ENCODE measurements at places on chromosomes 5 and 9. TPM values are rescaled to one million over a fixed set of nuclear protein-coding genes. Genes with fewer than 3 reads are reported as not detected.

ACTL7A gene
- total RNA-seq: not detected

DNA sequence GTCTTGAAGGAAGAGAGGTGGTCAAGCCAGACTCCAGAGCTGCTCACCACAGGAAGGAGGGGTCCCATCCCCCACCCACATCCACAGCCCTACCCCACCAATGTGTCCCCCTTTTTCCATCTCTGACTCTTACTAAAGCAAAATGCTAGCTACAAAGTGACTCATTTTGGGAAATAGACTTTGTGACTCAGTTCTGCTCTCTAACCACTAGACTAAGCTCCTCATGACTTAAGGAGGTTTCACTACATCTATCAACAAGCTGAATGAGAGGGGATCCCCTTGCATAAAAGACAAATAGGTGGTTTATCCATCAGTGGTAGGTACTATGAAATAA, 35.1 kb upstream of the ADRB2 start:
- peak; percentile 66 for DNase-seq

DNA sequence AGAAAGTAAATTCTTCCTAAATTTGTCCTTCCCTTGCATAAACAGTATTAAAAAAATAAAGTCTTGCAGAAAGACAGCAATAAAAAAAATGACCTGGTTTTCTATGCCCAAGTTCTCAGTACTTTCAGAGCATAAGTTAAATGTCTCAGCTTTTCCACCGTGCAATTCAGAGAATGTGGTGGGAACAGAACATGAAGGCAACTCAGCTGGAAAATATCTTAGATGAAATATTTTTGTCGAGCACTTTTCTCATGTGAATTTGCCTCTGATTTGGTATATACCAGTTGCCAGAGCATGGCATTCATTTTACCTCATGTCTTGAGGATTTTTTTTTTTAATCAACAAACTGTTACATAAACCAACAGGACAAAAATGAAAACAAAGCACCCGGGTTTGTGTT, 176.1 kb downstream of the CETN3 start:
- DNase-seq: no peak

SOHLH1 gene
- not detected for total RNA-seq

EIF4E1B gene
- total RNA-seq: not detected

PCA3 gene
- total RNA-seq: not detected

DNA sequence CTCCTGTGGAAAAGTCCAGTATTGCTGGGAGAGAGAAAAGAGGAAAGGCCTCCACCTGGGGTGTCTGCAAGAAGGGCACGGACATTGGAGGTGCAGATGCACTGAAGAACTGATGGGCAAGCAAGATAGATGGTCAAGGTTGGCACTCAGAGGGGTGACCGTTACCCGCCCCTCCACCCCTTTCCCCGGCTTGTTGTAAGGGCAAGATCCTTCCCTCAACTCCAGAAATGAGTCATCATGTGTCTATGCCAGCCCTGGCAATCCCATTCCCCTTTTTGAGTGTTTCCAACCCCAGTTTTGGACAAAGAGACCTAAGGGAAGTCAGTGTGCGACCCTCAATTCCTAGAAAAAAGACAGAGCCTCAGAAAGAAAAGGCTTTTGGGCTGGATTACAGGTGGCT, 34.9 kb upstream of the ATP6V1G1 start:
- peak; percentile 59 for DNase-seq

C5orf52 gene
- not detected for total RNA-seq

CAVIN4 gene
- total RNA-seq: 3.5 TPM

DNA sequence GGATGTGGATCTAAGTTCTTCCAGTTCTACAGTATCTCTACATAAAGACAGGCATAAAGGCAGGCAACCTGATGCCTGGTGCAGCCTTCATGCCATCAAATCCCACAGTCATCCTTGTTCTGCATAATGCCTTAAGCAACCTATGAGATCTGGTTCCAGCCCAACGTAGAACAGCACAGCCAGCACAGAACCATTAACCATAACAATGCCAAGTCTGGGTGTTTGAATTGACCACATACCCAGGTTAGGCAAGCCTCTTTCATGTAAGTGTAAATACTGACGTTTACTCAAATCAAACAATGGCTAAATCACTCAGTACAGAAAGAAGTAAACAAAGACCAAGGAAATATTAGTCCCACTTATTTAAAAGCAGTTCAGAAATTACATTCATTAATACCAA, 195.0 kb downstream of the ADAMTSL1 start:
- no peak for DNase-seq

GABRA1 gene
- total RNA-seq: 9.7 TPM

- DNase-seq: no peak
Measured at GRCh38 chr5:180915924-180916323, 17.0 kb downstream of the BTNL8 start.

DNA sequence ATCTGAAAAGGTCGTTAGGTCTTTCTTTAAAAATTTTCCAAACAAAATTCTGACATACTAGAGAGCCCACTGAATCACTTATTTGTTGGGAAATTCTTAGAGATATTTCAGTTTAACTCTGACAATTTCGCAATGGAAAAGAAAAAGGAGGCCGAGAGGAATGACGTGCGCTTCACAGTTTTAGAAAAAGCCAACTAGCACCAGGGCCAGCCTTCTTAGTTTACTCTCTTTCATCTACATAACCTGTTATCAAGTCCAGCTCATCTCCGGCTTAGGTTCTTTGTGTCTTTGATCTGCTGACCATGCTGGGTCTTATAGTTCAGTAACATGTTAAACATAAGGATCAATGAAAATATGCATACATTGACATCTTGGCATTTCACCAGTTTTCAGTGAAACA, 201.7 kb upstream of the TAS2R1 start:
- no peak for DNase-seq

DNA sequence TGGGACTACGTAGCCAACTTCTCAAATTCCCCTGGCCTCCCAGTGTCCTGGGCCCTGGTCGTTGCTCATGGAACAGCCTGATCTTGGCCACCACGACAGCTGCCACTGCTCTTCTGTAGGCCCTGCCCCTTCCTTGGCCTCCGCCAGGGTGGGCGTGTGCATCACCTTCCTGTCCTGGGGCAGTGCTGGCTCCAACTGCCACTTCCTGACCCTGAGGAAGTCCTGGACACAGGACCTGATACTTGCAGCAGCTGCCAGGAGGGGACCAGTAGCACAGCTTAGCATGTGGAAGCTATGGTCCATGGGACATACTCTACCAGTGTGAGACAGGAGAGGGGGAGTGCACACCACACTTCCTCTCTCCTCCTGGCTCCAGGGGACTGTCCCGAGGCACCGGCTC, 145.2 kb downstream of the TENT4A start:
- peak; percentile 21 for DNase-seq

DNA sequence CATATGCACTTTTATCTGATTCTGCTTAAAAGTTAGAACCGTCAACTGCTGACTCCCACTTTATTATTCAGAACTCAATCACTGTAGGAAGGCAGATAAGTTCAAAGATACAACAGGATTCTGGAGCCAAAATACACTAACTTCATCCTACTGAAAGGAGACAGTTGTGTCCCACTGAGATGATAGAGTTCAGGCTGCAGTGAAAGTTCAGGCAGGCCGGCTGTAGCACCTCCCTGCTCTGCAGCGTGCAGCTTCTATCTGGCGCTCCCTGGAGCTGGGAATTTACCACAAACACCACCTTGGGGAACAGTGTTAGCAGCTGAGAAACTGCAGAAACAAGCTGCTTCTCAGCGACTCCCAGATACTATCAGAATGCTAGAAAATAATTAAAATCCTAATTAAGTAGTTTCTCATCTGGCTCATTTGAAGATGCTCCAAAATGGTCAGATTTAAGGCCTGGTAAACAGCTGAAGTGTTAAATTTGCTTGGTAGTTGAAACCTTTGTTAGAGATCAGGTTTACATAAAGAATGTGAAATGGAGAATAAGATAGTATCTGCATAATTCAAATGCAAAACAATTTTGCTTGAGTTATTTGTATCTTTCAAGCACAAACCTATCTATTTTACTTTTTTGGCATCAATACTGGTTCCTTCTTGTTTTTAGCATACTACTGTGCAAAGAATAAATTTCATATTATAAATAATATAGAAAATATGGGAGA, 52.3 kb upstream of the CNTLN start:
- peak; percentile 7 for DNase-seq

NFIB gene
- 19.4 TPM for total RNA-seq

DNA sequence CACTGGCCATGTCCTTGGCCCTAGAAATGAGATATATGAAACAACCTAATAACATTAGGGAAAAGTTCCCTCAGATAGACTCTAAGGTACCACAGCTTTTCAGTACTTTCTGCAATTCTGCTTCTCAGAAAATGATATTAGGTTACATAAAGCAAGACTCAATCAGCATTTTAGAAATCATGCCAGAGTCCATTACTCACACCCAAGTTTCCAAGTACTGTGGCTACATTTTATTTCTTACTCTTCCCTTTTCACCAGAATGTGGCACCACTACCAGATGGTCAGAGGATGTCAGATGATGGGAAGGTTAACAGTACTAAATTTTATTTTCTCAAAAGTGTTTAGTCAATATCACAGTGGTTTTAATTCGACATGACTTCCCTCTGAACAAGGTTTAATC, 217.2 kb downstream of the MLLT3 start:
- DNase-seq: no peak

- DNase-seq: peak; percentile 22
Measured at GRCh38 chr5:91283899-91284298, 99.2 kb downstream of the ARRDC3 start.

DNA sequence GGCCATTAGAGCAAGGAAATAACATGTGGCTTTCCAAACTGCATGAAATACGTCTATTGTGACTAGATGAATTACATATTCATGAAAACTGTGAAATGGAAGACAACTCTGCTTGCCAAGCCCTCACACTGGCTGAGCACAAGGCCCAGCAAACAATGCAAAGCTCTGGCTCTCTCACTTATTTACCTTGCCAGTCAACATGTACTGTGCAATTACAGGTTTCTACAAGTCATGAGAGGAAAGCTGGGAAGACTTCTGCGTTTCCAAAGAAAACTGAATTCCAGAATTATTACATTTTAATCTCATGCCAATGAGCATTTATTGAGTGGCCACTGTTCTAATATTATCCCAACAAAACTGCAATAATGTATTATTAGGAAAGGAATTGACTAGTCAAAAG, 12.1 kb upstream of the C5orf63 start:
- DNase-seq: no peak

PPP3R2 gene
- total RNA-seq: not detected

DNA sequence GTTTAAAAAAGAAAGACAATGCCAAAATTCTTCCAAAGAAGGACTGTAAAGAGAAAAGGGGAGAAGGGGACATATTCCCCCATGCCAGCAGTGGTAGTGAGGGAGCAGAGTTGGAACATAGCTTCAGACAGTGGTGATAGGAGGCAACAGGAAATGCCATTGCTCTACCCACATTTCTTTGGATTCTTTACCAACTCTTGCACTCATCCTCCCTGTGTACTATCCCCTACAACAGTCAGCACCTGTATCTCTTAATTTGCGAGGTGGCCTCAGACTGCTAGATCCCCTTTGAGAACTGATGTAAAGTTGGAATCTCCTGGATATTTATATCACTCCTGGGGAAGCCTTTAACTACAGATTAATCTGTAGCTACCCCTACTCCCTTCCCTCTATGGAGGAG, 320.6 kb upstream of the PTGER4 start:
- DNase-seq: no peak

SH3PXD2B gene
- total RNA-seq: 10.9 TPM

NUTM2G gene
- total RNA-seq: under 0.01 TPM

DNA sequence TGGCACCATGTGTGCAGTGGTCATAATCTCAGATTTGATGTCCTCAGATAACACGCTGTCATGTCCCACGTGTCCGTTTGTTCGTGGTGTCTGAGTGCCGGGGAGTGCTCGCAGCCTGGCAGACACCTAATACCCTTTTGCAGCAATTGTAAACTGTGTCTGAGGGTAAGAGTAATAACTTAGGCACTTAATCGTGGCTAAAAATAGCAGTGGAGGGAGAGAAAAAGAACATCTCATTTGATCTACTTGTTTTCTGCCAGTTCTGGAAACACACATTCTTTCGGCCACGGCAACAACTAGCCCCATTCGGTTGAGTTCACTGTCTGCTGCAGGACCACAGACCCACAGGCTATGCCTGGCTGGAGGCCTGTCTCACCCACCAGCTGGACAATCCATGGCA, 16.5 kb downstream of the ADCY2 start:
- no peak for DNase-seq

GRCh38 chr5:73352649-73353230, 95.8 kb downstream of the FOXD1 start:
- no peak for DNase-seq

DNA sequence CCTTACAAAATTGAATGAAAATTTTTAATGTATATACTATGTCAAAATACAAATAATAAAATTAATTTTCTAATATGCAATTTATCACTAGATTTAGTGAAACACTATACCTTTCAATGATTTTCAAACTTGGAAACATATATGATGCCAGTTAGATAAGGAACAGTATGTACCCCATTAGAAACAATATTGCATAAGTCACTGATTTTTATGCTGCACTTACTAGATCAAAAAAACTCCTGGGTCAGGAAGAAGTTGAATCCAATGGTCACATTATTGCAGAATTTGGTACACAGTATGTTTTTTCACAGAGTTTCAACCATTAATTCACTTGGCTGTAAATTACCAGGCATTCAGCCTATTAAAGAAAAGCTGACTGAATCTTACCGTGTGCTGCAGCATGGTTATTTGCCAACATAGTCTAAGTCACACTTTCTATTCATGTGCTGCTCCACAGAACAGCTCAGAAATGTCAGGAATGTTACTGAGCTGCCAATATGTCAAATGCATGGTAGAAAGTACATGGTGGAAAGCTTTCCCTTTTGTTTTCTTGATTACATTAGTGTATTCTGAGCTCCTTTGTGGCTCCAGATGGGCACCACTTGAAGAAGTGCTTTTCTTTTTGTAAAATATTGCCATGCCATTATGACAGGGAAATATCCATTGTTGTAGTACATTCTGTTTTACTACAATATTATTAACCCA, 9.9 kb upstream of the PRR16 start:
- DNase-seq: peak; percentile 51

DNA sequence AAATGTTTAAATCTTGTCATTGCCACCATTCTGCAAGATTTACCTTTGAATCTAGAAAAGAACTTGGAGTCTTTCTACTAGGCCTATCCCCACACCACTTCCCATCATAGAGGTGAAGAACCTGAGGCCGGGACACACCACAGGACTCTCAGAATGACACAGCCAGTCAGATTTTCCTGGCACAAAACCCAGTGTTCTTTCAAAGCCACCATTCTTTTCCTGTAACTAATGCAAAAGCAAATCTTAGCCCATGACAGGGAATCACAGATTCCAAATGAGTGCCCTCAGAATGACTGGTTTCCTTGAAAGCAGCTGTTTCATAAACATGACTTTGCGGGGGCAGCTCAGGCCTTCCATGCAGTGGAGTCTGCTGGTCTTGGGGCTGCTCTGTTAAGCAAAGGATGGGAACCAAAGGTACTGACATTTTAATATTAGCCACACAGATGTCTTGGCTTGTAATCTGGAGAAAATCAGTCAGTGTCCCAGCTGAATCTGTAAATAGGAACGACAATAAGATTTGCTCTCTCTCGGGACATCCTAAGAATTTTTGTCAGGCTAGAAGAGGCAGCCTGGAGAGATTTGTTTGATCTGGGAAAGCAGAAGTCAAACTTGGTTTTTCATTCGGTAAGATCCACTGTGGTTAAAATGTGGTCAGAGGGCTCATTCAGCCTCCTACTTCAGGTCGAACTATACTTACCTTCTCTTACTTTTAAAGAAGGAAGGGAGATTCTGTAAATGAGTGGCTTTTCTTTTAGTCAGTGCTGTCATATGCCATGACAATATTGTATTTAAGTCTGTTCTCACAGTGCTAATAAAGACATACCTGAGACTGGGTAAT, 115.1 kb downstream of the PALM2AKAP2 start:
- no peak for DNase-seq
